ENCODE measurements at places on chromosomes 5 and 9.

GRCh38 chr5:81534441-81534840, 140.5 kb upstream of the ACOT12 start:
- DNase-seq = no peak

GRCh38 chr5:40587376-40587775, 92.3 kb upstream of the PTGER4 start:
- DNase-seq = no peak

DNA sequence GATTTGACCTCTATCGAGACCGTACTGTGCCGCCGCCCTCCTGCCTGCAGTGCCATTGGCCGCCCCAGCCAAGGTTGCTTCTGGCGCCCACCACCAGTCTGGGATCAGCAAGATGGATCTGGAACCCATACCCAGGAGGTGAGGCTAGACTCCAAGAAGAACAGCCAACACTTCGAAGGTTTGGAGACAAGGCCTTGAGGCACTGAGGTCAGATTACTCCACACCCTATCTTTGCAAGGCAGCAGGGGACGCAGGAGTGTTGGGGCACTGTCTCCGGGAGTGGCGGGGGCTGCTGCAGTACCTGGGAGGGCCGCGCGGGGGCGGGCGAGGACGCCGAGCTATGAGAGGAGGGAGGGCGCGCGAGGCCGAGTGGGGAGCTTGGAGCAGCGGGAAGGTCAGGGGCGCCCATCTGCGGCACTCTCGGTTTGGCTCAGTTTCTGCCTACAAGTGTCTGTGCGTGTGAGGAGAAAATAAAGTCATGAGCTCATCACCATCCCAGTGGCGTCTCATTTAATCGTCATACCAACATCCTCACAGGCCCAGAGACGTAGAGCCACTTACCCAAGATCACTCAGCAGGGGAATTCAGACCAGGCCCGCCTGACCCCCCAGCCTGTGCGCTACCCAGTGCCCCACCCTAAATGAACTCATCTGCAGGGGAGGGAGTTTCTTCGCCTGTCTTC, 20.5 kb upstream of the PSD2 start:
- DNase-seq = peak; percentile 79

DNA sequence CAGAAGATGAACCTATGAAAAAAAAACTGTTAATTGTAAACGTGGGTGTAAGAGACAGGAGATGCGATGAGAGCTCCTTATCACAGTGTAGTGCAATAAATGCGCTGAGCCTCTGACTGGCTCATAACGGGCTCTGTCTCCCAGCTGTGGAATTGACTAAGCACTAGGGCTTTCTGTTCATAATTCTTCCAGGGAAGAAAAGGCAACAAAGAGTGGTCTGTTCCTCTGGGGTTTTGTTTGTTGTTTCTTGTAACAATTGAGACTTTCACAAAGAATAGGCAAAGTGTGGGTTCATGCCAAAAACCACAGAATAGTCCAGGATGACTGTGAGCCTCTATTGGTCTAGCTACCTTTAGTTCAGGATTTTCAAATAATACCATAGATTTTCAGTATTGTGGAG, 39.4 kb downstream of the UBE2QL1 start:
- no peak for DNase-seq

DNA sequence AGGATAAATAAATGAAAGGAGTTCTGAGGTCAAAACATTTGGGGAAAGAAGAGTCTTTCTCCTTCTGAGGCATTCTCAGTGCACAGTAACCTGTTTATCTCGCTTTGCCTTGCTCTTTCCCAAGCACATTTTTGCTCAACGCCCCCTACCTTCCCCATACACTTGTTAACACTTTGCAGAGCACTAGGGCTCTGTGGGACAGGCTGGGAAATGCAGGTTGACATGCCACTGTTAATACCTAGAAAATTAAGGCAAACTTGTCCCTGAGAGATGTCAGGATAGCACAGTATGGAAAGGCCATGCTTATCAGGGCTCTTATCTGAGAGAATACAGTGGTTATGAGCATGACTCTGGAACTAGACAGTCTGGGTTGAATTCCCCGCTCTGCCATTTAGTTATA, 152.0 kb downstream of the DOCK8 start:
- DNase-seq = no peak

- no peak for DNase-seq
Measured at GRCh38 chr5:83922699-83923098, 202.0 kb upstream of the HAPLN1 start.

GRCh38 chr5:171365351-171365750, 22.3 kb upstream of the NPM1 start:
- DNase-seq = no peak

DNA sequence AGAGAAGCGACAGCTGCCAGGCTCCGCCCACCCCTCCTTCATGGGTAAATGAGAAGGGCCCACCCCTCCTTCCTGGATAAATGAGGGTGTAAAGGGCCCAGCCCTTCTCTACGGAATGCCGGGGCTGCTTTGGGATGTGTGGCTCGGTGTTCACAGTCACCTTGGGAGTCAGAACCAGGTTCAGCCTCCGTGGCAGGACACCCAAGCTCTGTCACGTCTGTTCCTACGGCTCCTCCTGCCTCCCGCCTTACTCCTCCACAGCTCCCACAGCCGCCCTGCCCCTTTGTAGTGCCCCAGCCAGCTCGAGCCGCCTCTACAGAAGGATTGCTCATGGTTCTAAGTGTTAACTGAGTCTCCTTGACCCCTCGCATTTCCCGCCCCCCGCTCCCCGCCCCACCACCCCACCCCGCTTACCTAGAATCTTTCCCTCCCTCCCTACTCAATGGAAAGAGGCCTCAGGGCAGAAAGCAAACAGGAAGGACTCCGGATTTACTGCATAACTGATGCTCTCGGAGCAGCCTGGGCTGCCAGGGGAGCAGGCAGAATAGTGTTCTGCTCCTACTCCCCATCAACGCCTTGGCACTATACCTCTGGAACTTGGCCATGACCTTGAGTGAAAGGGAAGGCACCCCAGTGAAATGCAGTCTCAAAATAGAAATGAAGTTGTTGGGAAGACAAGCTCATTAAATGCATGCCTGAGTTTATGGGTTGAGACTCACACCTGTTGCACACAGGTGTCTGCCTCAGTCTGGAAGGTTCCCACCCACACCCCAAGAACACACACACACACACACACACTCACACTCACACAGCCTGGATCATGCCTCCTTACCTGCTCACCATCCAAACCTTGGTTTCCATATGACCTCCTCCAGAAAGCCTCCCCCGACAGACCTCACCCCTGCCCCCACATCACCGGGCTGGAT, 59.6 kb downstream of the NEURL1B start:
- DNase-seq = no peak

DNA sequence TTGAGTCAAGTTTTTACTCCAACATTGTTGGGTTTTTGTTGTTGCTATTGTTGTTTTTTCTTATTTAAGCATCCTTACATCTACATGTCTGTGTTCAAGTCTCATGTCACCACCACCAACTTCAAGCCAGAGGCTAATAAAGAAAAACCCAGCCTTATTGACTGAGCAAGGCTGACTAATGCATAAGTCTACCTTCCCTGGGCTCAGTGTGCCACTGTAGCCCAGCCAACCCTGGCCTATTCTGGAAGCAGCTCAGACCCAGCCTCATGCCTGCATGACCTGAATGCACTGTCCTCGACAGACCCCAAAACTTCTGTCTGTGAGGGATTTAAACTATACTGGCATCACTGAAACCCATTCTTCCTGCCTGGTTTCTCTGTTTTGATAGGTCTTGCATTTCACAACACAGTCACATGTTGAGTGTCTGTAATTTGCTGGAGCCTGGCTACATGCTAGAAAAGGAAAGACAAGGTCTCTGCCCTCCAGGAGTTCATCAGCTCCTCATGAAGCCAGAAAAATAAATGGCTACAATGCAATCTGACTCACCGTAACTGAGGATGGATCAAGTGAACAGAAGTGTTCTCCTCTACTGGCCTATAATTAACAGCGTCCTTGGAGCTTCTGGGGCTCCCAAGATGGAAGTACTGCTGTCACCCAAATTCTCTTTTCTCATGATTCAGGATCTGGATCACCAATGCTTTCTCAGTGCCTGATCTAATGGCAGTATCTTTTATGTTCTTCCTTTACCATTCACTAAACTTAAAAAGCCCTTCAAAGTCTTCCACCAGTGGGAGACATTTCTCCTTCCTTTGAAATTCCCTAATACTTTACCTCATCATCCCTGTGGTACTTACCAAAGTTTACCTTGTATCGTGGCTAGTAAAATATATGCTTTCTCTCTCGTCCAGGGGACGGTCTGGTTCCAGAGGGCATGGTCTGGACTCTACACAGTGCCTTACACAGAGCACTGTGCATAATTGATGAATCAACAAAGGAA, 103.9 kb upstream of the IFNE start:
- no peak for DNase-seq

DNA sequence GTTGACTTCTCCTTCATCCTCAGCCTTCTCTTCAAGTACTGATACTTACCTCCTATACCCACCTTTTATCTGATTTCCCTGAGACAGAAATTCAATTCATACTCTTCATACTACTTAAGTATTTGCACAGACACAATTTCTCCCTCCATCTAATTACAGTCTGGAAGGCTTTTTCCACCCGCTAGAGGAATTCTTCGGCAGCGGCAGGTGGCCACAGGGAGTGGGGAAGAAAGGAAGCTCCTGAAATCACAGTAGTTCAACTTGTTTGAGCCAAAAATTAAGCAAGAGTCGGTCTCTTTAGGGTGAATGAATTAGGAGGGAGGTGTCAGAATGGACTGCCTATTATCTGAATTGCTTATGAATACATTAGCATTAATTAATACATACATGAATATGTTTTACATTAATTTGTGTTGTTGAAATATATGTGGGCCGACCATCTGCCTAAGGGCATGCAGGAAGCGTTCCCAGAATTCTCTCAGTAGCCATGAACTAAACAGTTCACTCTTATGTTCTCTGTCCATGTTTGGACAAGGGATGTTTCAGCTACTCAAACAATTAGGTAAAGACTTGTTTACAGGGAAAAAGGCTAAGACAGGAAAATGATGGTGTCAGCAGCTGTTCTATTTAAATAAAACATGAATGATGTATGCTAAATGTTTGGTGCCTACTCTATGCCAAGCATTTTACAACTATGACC, 101.4 kb upstream of the SMARCA2 start:
- no peak for DNase-seq

DNA sequence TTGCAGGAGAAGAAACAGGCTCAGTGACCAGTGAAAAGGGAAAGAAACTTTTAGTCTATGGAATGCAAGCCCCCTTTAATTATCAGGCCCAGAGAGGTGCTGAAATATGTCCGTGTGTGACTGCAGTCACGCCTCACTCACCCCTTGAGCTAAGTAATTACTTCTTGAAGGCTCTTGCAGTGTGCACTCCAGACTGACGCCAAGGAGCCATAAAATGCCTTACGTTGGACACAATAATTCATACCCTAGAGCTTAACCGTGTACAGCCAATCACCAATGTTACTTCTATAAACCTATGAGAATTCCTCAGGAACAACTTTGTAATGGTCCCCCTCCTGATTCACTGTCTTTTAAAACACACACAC, 242.2 kb downstream of the SYK start:
- no peak for DNase-seq

- no peak for DNase-seq
Measured at GRCh38 chr9:110103257-110103656, 104.7 kb downstream of the C9orf152 start.

DNA sequence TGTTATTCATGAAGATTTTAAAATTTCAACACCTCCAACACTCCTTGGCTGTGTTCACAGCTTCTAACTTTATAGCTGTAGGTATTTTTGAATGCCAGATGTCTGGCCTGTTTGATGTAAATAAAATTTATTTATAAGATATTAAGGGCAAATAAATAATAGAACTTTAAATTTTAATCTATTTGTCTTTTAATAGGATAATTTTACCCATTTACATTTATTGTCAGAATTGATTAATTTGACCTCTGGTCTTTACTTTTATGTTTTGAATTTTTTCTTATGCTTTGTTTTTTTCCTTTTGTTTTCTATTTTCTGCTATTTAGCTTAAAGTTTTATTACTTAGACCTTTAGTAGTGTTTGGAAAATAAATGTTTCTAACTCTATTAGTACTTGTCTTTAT, 94.6 kb downstream of the UGCG start:
- no peak for DNase-seq

- no peak for DNase-seq
Measured at GRCh38 chr9:120558454-120558853, 21.5 kb downstream of the CDK5RAP2 start.

GRCh38 chr5:57524348-57525060, 41.9 kb upstream of the ACTBL2 start:
- DNase-seq = no peak

GRCh38 chr9:6672118-6672517, 26.6 kb upstream of the GLDC start:
- no peak for DNase-seq

DNA sequence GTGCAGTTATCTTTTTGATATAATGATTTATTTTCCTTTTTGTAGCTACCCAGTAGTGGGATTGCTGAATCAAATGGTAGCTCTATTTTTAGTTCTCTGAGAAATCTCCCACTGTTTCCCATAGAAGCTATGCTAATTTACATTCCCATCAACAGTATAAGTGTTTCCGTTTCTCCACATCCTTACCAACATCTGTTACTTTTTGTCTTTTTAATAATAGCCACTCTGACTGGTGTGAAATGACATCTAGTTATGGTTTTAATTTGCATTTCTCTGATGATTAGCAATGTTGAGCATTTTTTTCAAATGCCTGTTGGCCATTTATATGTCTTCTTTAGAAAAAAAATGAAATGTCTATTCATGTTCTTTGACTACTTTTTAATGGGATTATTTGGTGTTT, 94.7 kb downstream of the SERINC5 start:
- no peak for DNase-seq

Measured in stimulated activated CD4-positive, alpha-beta T cell treated with anti-CD3 and anti-CD28 coated beads, Interleukin-4, amount 100 ng/mL, for 4 hours (primary cell).